ENCODE measurements at places on chromosomes 5 and 9.

- DNase-seq: no peak
These were observed 116.7 kb upstream of the RETREG1 start for GRCh38 chr5:16733331-16734006.

DNA sequence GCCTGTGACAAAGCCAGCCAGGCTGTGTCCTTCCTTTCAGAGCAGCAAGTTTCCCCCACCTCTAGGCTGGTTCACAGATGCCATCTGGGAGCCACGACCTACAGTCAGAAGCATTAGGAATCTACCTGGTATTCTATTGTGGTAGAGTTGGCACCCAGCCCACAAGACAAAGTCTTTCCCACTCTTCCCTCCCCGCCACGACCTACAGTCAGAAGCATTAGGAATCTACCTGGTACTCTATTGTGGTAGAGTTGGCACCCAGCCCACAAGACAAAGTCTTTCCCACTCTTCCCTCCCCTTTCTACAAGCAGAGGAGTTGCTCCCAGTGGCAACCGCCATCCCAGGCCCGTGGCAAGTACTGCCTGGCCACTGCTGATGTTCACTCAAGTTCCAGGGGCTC is 157.8 kb upstream of the TNC start:
- no peak for DNase-seq

DNA sequence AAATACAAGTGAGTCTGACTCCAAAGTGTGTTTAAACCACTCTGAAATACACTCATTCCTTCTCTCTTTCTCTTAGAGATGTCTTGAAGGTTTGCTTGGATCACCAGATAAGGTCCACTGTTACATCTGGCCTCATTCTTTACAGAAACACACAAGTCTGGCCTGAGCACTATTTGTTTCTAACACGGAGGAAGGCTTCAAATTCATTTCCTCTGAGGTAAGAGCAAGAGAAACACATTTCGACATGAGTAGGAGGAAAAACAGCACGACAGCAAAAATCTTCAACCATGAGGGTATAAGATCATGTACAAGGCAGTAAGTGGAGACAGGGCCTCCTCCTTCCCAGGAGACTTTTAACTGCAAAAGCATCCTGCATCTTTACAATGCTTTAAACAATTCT is 8.0 kb downstream of the SIL1 start:
- DNase-seq: peak; percentile 24

GRCh38 chr5:33206962-33207506 is 233.7 kb upstream of the TARS1 start:
- DNase-seq: no peak

DNA sequence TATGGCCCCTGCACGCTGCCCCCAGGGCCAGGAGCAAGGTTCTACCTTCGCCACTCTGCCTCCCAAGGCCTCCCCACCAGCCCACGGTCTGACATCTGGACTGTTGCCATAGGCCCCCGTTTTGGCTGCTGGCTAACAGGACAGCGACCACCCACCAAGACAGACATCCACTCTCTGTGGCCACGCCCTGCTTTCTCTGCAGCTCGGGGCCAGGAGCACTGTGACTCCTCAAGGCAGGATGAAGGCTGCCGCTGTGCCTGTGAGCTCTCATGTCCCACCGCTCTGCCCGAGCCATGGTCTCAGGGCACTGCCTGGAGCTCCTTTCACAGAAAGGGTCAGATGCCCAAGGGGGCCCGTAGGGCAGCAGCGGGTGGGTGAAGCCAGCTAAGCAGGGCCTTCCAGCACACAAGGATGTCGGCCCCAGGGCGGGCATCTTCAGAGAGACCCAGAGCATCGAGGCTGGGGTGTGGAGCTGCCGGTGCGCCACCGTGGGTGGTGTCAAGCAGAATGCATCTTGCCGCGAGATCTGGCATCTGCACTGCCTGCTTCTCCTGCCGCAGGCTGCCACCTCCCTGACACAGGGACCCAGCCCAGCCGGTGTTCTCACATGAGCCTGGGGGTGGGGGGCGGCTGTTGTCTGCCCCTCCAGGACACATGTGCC is 92.2 kb upstream of the ADAMTS2 start:
- no peak for DNase-seq

DNA sequence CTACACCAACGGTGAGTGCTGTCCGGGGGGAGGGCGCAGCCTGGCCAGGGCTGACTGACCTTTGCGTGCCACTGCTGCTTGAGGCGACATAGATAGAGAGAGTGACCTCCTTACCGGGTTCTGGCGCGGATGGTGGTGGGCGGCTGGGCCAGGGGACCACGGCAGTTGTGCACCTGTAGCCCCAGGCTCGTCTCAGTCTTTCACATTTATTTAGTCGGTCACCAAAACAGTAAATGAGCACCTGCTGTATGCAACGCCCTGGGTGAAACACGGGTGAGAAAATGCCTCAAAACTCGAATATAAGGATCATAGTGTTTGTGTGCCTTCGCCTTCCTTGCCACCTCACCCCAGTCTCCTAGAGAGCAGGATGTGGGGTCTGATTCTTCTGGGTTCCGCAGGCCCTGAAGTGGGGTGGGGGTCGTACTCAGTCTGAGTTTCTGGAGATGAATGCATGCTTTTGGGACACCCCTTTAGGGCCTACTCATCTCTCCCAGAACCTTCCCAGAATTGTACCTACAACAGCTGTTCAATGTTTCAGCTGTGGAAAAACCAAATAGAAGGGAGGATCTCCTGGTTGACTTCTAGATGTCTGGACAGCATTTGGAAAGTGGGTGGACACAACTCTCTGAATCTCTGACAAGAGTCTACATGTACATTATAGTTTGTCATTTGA is 714 bp downstream of the SEC24A start:
- DNase-seq: no peak

GRCh38 chr9:98781588-98782383 is 14.6 kb downstream of the ANKS6 start:
- no peak for DNase-seq

DNA sequence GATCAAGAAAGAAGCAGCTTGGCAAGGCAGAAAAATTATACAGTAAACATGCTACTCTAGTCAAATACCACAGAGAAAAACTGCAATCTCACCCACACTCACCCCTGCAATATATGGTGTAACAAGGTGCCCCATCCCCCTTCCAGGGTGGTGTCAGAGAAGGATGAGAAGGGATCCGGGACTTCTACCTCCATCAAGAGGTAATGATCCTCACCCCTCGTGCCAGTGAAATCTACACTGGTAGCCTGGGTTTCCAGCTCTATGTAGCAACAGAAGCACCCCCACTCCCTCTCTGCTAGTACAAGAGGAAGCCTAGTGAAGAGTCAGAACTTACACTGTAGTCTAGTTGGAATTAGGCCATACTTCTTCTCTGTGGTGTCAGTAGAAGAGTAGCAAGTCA is 18.9 kb downstream of the SLCO4C1 start:
- DNase-seq: no peak

DNA sequence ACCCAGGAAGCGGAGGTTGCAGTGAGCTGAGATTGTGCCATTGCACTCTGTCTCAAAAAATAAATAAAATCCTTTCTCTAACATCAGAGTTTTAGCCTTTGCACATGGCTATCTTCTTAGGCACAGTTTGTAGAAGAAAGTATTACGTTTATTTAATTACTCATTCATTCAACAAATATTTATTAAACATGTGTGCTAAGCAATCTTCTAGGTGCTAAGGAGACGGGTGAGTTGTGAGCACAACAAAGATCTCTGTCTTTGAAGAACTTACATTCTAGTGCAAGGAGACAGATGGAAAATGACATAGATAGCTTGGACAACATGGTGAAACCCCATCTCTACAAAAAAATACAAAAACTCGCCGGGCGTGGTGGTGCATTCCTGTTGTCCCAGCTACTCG is 122.3 kb upstream of the MYO10 start:
- no peak for DNase-seq

- DNase-seq: no peak
These were observed 52.4 kb downstream of the NREP start for GRCh38 chr5:111704452-111705085.

GRCh38 chr9:133605856-133606707 is 3.1 kb downstream of the FAM163B start:
- DNase-seq: no peak

GRCh38 chr5:57408714-57409113 is 73.9 kb downstream of the ACTBL2 start:
- peak; percentile 29 for DNase-seq
